ENCODE measurements at places on chromosomes 6 and 20.

DNA sequence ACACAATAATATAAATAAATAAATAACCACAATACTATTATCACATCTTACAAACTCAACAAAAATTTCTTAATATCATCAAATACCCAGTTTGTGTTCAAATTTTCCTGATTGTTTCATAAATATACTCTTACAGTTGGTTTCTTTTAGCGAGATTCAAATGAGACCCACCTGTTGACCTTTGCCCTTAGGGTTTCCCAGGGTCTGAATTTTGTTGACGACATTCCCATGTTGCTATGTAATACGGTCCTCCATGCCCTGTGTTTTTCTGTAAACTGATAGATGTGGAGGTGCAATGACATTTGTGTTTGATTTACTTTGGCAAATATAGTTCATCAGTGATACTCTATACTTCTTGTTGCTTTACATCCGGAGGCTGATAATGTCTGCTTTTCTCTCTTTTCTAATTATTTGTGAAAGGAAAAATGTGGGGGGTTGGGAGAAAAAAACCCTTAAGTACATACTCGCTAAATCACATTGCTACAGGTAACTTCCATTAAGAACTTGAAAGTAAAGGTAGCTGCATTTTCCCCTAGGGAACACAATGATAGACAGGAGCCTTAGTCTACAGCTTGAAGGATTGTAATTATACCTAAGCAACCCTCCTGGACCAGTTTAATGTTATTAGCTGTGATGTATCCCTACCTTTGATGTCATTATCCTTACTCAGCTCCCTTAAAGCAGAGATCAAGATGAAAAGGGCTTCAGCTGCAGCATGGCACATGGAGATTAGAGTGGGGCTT lies 6.6 kb downstream of the MOG start:
- no peak for DNase-seq

- DNase-seq = no peak
These were observed 10.7 kb upstream of the MPC1 start for GRCh38 chr6:166393535-166393823.

GRCh38 chr6:141990840-141991239 lies 141.9 kb upstream of the GJE1 start:
- DNase-seq = no peak

DNA sequence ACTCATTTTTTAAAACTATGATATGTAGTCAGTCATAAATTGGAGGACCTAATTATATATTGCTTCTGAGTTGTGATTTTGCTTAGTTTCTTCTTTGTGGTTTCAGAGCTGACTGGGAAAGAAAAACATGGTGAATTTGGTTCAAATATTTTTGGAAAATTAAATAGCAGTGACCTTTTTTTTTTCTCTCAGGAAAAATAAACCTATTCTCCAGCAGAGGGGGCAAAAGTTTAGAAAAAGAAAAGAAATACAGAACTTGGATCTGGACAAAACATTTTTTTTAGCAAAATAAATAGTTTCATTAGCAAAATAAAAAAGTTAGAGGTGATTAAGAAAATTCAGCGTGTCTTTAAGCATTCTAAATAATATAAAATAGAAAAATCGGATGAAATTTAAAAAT lies 10.2 kb downstream of the COL10A1 start:
- DNase-seq = no peak

DNA sequence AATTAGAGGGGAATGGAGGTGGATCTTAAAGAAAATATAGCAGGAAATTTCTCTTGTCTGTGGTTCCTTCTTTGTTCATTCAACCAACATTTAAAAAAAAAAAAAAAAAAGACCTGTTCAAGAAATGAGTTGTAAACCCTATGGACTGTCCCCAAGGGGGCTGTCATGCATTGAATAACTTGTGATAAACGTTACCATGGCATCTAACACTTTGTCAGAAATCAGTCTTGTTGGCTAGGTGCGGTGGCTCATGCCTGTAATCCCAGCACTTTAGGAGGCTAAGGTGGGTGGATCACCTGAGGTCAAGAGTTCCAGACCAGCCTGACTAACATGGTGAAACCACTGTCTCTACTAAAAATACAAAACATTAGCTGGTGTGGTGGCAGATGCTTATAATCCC lies 381.7 kb downstream of the BCKDHB start:
- no peak for DNase-seq

DNA sequence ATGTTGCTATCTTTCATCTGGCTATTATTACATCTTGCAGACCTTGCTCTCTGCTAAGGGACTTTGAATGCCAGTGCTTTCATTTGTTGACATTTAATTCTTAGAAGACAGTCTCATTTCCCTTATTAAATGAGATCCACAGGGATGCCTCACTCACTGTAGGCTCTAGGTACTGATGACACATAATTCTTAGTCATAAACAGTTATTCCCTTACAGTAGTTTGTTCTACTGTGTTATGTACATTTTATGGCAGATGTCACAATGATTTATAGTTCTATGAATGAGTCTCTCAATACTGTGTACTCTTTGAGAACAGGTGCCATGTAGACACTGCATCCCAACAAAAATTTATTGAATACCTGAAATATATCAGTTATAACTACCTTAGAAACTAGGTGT lies 70.3 kb downstream of the FAM83B start:
- no peak for DNase-seq

GRCh38 chr6:99110029-99110428 lies 162.3 kb upstream of the FBXL4 start:
- no peak for DNase-seq

- no peak for DNase-seq
These were observed 437.6 kb downstream of the MAFB start for GRCh38 chr20:40251284-40251932.

- no peak for DNase-seq
These were observed 86.5 kb downstream of the CRYBG1 start for GRCh38 chr6:106446983-106447382.

Data from CD4-positive, alpha-beta T cell (primary cell).